ENCODE measurements at places on chromosomes 16 and 17. TPM values are rescaled to one million over a fixed set of nuclear protein-coding genes. Genes with fewer than 3 reads are reported as not detected.

DNA sequence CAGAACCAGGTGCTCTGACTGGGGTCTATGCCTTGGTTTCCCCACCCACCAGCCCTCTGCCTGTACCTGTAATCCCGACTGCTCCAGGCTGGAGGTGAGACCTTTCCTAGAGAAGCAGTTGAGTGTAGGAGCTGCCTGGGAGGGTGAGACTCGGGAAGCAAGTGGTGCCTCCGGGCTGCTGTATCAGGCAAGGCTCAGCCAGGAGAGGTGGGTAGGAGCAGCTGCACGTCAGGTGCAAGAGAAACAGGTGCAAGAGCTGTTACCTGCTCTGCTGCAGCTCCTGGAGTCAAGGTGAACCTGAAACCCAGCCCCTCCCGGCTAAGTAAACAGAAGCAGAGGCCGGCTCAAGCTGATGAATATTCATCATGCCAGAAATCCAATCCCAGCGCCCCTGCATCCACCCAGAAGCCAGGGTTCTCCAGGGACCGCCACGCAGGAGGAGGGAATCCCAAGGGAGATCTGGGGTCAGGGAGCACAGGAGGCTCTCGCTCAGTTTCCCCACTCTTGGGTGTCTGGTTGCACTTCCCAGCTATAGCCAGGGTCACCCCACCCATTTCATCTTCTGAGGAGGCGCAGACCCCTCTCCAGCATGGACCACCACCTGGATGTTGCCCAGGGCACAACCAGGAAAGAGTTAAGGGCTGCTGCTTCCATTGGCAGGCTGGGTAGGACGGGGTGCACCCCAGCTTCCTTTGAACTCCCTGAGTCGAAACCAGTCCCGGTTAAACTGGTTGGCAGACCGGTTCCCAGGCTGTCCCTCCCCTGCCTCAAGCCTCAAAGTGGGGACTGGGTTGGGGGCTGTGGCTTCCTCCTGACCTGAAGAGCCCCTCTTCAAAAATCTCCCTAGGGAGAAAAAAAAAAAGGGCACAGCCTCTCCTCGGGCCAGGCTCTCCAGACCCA, at the start of gene PRR15L:
Gene PRR15L, minus strand, starts transcription at position 293 of the 900 bp plus-strand sequence. CDS start 4,649 bp downstream, outside the sequence.
- H3K27me3 ChIP-seq: no peaks in the 10 kb centered on the region
- no peaks in the 10 kb centered on the region for H3K36me3 ChIP-seq
- DNase-seq: no peak
- H3K27ac ChIP-seq: no peak within 1 kb of the TSS
- no peak within 1 kb of the TSS for H3K4me3 ChIP-seq

- no peaks in the 10 kb centered on the region for H3K4me1 ChIP-seq
- no peak overlapping the region for H3K4me3 ChIP-seq
- peaks cover 19% of the 10 kb centered on the region for H3K27me3 ChIP-seq
- no peak overlapping the region for H3K27ac ChIP-seq
Observed at GRCh38 chr16:17160920-17161431, 309.8 kb downstream of the XYLT1 start.

The KRT25 gene
- not detected for total RNA-seq

The TMED6 gene
- not detected for total RNA-seq

The TMEM92 gene
- total RNA-seq: not detected

GRCh38 chr17:79811011-79811867, 14.4 kb upstream of the CBX8 start:
- peaks cover 56% of the 10 kb centered on the region for H3K4me1 ChIP-seq
- H3K27me3 ChIP-seq: peaks cover 99% of the 10 kb centered on the region
- DNase-seq: no peak
- H3K36me3 ChIP-seq: no peaks in the 10 kb centered on the region

DNA sequence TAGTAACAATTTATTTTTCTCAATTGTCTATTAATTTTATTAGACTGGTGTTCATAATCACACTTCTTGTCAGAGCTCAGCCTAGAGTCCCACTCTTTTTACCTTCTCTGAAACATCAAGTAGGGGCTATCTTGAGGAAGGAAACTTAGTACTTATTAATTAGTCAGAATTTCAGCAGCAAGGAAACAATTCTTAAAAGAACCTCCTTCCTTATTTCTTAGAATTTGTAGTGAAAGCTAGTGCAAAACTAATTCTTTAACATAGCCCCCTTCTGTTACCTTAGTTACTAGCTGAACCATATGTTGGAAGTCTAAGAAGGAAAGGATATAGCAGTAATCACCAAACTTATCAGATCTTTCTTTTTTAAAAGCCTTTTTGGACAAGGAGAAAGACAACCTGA, 35.2 kb downstream of the MAP2K4 start:
- DNase-seq: no peak
- no peak overlapping the region for H3K27ac ChIP-seq
- peaks cover 50% of the 10 kb centered on the region for H3K4me1 ChIP-seq
- no peaks in the 10 kb centered on the region for H3K36me3 ChIP-seq
- H3K27me3 ChIP-seq: no peaks in the 10 kb centered on the region

The TBC1D28 gene
- not detected for total RNA-seq

The TMEM107 gene
- 7.9 TPM for total RNA-seq

DNA sequence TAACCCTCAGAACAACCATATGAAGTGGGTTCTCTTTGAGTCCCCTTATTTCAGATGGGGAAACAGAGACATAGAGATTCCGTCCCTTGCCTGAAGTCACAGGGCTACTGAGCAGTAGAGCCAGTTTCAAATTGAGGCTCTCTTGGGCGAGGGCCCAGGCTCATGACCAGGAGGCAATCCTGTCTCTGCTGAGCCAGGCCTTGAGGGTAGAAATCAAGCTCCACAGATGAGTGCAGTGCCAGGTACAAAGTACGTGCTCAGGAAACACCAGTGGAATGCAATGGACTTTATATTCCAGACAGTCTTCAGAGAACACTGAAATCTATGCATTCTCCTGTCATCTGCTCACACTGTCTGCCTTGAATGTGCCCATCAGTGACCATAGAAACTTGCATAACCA, 291.7 kb upstream of the MAF start:
- H3K4me3 ChIP-seq: no peak overlapping the region
- no peak for DNase-seq
- no peaks in the 10 kb centered on the region for H3K4me1 ChIP-seq
- no peak overlapping the region for H3K27ac ChIP-seq
- no peaks in the 10 kb centered on the region for H3K27me3 ChIP-seq
- H3K36me3 ChIP-seq: no peaks in the 10 kb centered on the region

DNA sequence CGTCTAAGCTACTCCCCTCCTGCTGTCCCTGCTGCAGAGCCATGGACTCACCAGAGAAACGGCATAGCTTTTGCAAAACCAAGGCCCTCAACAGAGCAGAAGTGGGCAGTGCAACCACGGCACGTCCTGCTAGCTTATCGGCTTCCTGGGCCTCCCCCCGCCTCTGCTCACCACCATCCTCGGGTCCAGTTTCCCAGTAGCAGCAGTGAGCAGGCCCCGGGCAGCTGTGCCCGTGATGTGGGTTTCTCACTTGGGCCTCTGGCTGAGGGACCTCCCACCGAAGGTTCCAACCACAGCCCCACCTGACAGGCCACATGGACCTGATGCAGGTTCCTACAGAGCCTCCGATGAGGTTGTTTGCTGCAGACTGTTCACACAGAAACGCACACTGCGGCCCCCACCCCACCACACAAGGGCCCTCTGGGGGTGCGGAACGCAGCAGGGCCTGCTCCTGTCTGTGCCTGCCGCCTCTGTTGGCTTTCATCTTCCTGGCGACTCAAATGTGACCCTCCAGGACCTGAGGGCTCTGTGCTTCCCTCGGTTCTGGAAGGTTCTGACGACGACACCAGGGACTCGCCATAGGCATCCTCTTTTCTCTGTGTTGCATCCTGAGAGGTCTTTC, 24.8 kb downstream of the PDIA2 start:
- no peaks in the 10 kb centered on the region for H3K27me3 ChIP-seq
- peaks cover 51% of the 10 kb centered on the region for H3K36me3 ChIP-seq
- no peak overlapping the region for H3K4me3 ChIP-seq
- no peaks in the 10 kb centered on the region for H3K4me1 ChIP-seq
- DNase-seq: no peak
- no peak overlapping the region for H3K27ac ChIP-seq

DNA sequence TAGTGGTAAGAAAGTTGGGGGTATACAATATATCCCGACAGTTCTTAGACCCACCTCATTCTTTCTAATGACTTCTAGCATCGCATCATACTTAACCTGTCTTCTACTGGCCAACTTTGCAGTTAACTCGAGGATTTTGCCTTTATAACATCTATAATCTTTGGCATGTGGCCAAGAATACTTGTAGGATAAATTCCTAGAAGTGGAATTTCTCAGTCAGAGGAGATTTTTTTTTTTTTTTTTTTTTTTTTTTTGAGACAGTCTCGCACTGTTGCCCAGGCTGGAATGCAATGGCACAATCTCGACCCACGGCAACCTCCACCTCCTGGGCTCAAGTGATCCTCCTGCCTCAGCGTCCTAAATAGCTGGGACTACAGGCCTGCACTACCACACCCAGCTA, 253.5 kb downstream of the MRTFB start:
- DNase-seq: no peak
- no peaks in the 10 kb centered on the region for H3K27me3 ChIP-seq
- H3K4me3 ChIP-seq: no peak overlapping the region
- H3K36me3 ChIP-seq: peaks cover 6% of the 10 kb centered on the region
- peak overlapping the region; percentile 64 for H3K27ac ChIP-seq
- H3K4me1 ChIP-seq: peaks cover 44% of the 10 kb centered on the region

DNA sequence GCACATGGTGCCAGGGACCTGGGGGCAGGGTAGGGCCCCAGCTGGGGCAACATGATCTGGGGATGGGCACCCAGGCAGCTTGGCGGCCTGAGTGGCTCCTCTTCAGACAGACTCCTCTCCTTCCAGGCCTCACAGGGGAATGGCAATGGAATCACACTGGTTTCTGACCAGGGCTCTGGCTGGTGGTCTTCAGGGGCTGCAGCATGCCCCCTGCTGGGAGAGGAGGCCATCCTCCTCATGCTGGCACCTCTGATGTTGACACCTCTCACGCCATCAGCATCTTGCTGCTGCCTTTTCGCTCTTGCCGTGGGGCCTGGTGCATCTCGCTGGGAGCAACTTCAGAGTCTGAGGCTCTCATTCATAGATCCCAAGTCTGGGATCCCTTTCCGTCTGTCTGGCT, 11.2 kb upstream of the GFOD2 start:
- H3K27me3 ChIP-seq: no peaks in the 10 kb centered on the region
- no peaks in the 10 kb centered on the region for H3K4me1 ChIP-seq
- DNase-seq: no peak
- H3K27ac ChIP-seq: no peak overlapping the region
- H3K4me3 ChIP-seq: no peak overlapping the region
- peaks cover 89% of the 10 kb centered on the region for H3K36me3 ChIP-seq

DNA sequence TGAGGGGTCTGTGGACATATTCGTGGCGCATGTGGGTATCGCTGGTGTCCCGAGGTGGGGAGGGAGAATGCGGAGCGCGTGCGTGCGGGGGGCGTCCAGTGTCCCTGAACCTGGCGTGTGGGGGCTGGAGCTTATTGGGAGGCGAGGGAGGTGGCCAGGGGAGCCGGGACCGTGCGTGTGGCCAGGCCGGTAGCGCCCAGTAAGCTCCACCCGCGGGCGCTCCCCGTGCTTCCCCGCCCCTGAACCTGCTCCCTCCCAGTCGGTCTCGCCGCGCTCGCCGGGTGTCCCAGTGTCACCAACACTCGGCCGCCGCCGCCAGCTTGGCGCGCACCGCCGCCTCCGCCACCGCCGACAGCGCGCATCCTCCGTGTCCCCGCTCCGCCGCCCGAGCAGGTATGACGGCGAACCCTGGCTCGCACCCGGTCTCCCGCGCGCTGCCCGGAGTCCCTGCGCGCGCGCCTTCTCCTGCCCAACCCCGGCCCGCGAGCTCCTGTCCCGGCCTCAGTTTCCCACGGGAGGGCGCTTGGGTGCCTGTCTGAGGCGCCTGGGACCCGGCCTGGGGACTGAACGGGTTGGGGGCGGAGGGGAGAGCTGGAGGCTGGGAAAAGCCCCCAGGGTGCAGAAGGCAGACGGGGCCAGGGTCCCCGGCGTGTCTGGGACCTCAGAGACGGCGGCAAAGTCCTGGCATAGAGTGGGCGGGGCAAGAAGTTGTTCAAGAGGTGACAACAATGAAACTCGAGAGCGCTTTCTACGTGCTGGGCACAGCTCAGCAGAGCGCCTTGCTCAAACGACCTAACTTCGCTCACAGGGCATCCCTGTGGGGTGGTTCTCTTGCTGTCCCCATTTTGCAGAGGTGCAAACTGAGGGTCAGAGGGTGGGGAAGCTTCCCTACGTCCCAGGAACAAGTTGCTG, at the start of gene SCNN1B:
Gene SCNN1B, plus strand, starts transcription at position 258 of the 912 bp plus-strand sequence. CDS start 46,298 bp downstream, outside the sequence.
- no peaks in the 10 kb centered on the region for H3K36me3 ChIP-seq
- H3K27ac ChIP-seq: no peak within 1 kb of the TSS
- H3K4me3 ChIP-seq: peak within 1 kb of the TSS; percentile 52
- peaks cover 11% of the 10 kb centered on the region for H3K4me1 ChIP-seq
- no peak for DNase-seq

GRCh38 chr17:45790296-45790922, 6.3 kb downstream of the CRHR1 start:
- H3K27me3 ChIP-seq: peaks cover 100% of the 10 kb centered on the region
- DNase-seq: no peak
- H3K27ac ChIP-seq: no peak overlapping the region
- no peaks in the 10 kb centered on the region for H3K36me3 ChIP-seq

The HS3ST4 gene
- total RNA-seq: not detected

- no peak overlapping the region for H3K27ac ChIP-seq
- H3K4me1 ChIP-seq: no peaks in the 10 kb centered on the region
- no peaks in the 10 kb centered on the region for H3K36me3 ChIP-seq
- no peak for DNase-seq
Observed at GRCh38 chr16:15843635-15844279, 13.1 kb downstream of the MYH11 start.

DNA sequence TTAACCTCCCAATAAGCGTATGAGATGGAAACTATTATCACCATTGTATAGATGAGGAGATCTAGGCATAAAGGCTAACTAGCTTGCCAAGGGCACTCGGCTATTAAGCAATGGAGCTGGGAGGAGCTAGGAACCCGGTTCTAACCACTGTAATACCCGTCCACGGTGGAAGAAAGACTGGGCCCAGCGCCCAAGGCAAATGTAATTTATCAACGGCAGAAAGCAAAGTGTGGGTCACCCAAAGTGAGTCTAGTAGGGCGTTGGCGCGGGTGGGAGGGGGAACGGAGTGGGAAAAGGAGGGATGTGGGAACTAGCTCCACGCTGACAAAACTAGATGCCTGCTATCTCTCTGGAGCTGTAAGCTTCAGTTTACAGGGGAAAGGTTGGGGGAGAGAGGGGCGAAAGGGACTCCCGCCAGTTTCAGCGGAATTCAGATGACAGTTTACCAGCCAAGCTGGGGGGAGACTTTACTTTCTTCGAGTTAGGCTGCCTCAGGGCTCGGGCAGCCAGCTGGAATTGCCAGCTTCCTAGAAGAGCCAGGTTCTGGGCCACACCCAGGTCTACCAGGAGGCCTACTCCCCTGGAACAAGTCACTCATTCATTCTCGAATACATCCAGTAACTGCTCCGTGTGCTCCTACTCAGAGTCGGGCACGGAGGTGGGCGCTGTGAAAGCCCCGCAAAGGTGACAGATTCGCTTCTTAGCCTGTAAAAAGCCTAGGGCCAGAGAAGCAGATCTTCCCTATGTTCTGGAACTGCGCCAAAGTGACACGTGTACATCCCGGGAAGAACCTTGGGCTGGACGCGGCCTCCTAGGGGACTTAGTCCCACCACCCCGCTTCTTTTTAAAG, 837 bp downstream of the LRRC59 start:
- peaks cover 36% of the 10 kb centered on the region for H3K36me3 ChIP-seq
- H3K4me3 ChIP-seq: peak overlapping the region; percentile 95
- H3K4me1 ChIP-seq: peaks cover 40% of the 10 kb centered on the region
- peak overlapping the region; percentile 81 for H3K27ac ChIP-seq
- H3K27me3 ChIP-seq: no peaks in the 10 kb centered on the region

The NOXO1 gene
- not detected for total RNA-seq

All from left ventricle myocardium inferior (tissue), 1 donor.